ENCODE measurements at places on chromosomes 3 and 15.

- DNase-seq: no peak
Measured at GRCh38 chr15:81313686-81314085, 10.3 kb downstream of the STARD5 start.

DNA sequence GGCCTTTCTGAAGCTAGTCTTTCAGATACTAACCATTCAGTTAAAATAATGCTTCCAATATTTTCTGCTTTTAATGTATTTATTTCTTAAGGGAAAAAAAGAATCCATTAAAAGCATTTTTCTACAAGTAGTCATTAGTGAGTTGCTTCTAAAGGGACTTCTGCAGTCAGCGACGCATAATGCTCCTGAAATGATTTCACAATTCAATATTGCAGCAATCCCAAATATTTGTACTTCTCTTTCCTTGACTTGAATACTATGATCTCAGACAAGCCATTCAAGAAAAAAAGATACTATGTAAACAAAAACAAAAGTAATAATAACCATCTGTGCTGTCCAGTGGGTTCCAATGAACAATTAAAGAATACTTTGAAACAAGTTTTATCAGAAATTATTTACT, 681.0 kb downstream of the DIPK2A start:
- DNase-seq: no peak

DNA sequence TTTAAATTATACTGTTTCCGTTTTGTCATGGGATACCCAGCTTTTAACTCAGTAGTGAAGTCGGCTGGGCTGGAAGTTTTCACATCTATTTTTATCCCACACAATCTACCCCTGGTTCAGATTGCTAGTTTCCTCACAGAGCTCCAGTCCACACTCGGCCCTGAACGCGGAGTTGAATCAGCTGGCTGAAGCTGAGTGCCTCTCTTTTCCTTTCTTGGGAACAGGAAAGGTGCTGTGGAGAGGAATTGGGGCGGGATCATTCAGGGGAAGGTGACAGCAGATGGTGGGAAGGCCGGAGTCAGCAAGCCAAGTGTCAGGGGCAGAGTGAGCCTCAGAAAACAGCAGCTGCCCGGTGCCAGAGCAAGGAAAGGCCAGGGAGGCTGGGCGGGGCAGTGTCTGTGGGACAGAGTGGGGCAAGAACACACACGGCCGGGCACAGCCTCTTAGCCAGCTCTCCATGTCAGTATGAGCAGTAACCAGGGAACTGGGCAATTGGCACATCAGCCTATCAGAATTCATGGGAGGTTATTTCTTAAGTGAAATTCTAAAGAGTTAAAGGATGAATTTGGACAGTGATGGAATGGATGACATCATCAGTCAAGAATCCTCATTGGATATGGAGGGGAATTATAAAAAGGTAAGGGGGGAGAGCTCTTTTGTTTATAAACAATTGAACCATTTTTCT, 135.7 kb upstream of the IL12A start:
- DNase-seq: no peak

GRCh38 chr3:42535981-42536784, 33.7 kb downstream of the VIPR1 start:
- no peak for DNase-seq

DNA sequence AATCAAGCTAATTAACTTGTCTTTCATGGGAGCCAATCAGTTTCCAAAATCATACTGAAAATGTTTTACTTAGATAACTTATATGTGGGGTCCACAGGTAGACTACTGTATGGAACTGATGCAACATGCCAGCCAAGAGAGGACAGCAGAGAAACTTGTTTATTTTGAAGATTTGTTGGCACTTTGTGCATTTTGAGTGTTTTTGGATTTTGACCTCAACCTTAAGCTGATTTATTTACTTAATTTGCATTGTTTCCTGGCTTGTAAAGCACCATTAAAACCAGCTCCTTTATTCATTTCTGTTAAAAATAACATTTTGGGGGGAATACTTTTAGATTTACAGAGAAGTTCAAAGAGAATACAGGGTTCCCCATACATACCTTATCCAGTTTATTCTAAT, 166.6 kb downstream of the MCTP2 start:
- no peak for DNase-seq

- DNase-seq: no peak
Measured at GRCh38 chr3:128863560-128863959, 15.9 kb upstream of the ACAD9 start.

GRCh38 chr3:69882560-69882959, 117.0 kb upstream of the SAMMSON start:
- DNase-seq: no peak

DNA sequence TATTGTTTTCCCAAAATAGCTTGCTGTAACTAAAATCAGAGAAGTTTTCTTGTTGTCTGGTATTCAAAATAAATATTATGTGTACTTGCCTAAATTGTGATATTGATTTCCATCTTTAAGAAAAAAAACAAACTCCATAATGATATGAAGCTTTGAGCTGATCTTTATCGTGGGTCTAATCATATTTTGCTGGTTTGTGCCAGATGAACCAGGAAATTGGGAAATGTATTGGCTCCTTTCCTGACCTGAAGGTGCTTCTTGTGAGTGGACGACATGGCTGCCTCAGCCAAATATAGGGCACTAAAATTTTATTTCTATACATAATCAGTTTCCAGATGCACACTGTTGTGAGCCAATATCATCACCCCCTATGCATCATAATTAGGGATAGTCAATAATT, 113.3 kb downstream of the DIPK2A start:
- no peak for DNase-seq

GRCh38 chr15:55434989-55435825, 26.9 kb downstream of the PIERCE2 start:
- no peak for DNase-seq

DNA sequence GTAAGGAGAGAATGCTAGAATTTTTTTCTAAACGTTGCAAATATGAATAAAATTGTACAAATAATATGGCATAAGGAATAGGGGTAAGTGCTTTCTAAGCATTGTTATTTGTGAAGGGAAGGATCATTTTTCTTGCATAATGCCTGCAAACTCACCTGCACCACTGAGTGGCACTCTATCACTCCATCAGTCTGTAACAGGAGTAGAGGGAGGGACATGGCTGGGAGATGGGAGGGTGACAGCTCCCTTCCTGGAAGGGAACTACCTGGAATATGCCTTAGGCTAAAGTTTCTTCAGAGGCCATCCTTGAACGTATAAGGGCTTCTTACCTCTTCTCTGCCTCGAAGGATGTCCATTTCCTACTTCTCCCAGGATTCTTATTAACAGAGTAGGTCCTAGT, 3.0 kb downstream of the NAALADL2 start:
- DNase-seq: no peak

DNA sequence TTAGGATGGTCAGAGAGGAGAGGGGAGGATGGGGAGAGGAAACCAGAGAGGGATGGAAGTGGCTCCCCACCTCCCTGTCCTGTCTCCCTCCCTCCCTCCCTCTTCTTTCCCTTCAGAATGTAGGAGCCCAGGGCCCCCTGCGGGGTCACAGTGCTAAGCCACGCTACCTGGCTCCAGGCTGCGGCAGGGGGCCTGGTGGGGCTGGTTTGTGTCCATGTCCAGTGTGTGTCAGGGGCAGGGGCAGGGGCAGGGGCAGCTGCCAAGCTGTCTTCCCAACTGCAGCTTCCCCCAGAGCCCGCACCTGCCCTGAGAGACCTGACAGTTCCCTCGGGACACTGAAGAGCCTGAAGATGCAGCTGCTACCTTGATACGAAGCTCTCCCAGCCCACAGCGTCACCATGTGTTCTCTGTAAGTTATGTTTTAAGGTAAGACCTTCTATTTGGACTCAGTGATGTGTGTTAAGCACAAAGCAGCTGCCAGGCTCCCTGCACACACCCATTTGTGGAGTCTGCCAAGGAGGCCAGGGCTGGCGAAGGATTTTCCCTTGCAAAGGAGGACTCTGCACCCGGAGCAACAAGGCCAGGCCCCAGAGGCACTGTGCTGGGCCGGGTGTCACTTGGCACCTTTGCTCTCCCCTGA, 121.8 kb upstream of the SMAD3 start:
- DNase-seq: no peak

DNA sequence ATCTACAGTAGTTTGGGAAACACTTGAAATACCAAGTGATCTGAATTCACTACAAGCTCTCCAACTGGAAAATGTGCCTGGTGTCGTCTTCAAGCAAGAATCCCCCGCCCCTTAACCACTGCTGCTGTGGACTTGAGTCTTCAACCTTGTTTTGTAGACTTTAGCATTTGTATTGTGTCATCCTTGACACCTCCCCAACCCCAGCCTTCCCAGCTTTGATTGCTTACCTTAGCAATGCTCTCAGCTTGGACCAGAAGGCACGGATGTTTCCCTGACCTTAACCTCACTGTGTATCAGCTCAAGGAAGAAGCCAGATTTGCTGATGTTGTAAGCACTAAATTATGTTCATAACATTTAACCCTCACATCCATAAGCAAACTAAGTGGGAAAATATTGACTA, 146.4 kb downstream of the IGF1R start:
- DNase-seq: no peak

- no peak for DNase-seq
Measured at GRCh38 chr3:152695840-152696239, 139.1 kb upstream of the P2RY1 start.

DNA sequence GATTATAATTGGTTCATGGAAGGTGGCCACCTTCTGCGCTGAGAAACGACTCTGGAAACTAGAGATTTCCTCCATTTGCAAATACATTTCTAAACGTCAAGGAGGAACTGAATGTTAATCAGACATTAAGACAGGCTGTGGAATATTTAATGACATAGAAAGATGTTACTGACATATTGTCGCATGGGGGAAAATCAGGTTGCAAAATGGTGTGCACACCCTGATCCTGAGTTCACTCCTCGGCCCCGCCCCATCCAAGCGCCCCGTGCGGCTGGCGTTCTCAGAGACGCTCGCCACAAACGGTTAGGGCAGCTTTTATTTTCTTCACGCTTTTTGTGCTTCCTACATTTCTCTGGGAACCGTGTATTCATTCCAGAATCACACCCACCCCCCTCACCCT, 10.7 kb downstream of the H1-8 start:
- DNase-seq: no peak

- no peak for DNase-seq
Measured at GRCh38 chr3:87488765-87489164, 212.4 kb upstream of the POU1F1 start.

DNA sequence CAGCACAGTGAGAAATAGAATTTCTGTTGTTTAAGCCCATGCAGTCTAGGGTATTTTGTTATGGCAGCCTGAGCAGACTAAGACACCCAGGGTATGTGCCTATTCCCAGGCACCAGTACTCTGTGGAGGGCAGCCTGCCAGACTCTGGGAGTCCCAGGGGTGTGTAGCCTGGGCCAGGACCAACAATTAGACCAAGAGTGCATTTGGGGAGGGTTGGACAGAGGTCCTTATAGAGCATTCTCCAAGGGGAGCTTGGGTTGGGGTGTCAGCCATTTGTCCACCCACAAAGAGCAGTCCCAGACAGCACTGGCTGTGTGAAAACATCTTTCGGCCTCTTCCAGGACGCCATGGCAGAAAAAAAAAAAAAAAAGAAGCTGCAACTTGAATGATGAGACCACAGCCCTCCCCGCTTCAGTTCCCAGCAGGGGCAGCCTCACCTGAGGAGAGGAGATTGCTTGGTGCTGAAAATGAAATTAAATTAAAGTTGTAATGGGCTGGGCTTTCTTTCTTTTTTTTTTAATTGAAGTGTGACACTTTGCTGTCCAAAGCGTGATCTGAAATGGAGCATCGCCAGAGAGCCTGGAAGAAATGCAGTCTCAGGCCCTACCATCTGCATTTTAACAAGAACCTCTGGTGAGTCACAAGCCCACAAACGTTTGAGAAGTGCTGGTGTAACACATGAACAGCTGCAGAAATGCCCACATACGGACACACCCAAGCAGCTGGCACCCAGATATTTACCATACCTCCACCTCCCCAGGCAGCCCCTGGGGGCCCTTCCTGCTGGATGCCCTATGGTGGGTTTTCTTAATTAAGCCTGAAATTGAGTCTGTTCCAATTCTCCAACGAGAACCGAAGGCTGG, 21.3 kb upstream of the CAV3 start:
- DNase-seq: no peak

Data from cortex of kidney (tissue), 1 donor.